HL-60 (cell line): ENCODE measurements at places on chromosomes 5 and 9.

GRCh38 chr9:82091610-82092009 is 103.0 kb downstream of the SPATA31D1 start:
- DNase-seq: no peak

DNA sequence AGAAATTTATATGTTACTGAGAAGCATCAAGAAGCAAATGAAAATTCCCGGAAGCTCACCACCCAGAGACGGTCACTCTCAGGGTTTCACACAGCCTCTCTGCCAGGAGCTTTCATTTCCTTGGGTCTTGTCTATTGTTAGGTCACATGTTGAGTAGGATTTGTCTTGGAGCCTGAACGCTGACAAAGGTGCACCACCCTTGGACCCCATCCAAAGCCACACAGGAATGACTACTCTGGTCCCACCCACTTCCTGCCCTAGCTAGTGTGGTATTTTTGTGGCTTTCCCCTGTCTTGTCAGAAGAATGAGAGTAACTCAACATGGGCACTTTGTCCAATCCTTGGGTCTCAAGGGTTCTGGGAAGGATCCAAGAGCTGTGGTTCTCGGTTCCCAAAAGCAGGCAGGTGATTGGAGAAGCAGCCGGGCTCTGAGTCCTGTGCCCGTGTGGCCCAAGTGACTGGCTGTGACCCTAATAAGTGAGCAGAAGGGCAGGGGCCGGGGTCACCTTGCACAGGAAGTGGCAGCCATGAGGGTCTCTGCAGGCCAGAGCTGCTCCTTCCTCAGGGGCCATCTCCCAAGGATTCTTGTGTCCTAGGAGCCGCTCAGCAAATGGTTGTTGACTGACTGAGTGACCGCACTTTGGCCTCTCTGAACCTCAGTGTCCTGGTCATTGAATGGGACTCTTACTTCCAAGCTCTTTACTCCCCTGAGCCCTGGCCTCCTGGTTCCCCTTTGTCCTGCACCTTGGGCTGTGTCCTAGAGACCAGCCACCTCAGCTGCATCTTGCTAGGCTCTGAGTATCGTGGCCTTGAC is 6.9 kb downstream of the FGD3 start:
- DNase-seq: no peak

DNA sequence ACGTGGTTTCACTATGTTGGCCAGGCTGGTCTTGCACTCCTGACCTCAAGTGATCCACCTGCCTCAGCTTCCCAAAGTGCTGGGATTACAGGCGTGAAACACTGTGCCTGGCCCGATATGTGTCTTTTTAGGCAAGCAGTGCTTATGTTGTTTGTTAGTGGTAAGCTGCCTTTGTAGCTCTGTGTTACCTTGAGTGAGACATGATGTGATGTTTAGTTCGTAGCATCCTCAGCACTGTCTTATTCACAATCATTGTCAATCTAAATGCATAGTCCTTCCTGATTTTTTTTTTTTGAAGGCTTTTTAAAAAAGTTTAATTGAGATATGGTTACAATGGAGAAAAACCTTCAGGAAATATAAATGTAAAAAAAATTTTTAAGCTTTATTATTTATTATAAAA is 45.5 kb downstream of the EXOSC2 start:
- no peak for DNase-seq

GRCh38 chr5:177981296-177982071 is 14.6 kb downstream of the PROP1 start:
- DNase-seq: no peak

DNA sequence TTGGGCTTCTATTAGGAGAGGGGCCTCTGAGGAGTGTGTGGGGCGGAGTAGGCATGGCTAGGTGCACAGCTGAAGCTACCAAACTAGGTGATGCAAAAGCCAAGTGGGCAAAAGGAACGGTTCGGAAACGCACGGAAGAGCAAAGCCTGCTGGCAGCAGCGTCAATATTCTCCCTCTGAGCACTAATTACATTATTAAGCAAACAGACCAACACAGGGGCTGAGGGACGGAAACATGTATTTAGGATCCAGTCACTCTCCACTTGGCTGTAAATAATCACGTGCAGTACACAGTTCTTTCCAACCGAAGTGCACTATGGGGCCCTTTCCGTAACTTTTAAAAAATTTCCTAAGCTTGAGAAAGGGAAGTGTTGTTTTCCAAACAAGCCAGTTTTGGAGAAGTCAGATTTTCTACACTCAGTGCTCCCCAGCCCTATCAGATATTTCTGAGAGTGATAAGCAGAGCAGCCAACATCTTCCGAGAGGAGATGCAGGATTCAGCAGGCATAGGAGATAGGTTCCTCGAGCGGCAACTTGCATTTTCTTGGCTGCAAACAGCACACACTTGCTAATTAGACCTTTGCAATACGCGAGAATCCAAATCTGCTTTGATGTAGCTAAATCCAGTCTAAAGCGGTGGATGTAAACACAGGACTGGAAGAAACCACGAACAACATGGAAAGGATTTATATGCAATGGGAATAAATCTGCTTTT is 217.2 kb upstream of the TBCA start:
- DNase-seq: no peak

DNA sequence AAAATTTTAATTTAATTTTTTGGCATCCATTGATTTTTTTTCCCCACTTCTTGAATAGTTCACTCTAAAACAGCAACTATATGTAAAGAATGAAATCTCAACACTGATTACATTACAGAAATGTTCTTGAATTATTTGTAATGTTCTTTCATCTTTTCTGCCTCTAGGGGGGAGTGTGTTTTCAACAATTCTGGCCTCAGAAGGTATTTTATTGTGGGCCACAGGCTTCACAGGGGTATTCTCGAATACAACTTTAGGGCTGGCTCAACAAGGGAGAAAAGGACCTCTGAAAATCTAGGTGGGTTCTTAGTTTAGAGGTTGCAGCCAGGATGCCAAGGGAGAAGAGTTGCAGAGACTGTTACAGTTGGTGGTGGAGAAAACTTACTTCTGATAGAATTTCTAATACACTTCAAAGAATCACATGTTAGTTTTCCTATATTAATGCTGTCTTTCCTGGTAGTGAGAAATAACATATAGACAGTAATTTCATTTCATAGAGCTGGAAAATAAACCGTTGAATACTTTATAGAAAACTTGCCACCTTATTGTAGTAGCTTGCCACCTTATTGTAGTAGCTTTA is 3.6 kb upstream of the NPR3 start:
- no peak for DNase-seq

DNA sequence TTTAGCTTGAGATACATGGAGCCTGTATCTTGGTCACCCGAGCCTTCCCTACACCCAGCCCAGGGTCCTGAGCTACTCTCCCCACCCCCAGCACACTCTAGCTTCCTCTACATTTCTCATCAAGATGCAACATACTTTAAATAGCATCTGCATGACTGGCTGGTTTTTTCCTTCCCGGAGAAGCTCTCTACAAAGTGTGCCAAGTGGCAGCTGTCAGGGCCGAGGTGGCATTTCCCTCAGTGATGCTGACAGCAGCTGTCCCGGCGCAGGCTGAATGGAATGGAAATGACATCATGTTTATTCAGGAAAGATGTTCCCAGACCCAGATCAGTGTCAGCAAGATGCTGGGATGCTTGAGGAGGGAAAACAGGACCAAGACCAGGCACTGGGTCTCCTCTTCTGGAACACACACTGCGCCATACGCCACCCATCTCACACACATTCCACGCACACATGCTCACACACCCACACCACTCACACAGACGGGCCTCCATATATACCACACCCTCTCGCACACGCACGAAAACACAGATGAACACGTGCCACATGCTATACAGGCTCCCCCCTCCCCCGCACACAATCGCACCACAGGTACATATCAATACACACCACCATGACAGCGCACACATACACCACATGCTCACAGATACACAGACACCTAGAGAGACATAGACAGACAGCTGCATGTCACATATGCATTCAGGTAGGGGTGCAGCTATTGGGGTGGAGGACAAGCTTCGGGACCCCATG is 67.8 kb downstream of the LHX2 start:
- no peak for DNase-seq

GRCh38 chr9:70411121-70411929 is 3.1 kb downstream of the KLF9 start:
- no peak for DNase-seq

GRCh38 chr9:123266655-123267399 is 1.6 kb downstream of the STRBP start:
- DNase-seq: no peak

GRCh38 chr9:70586476-70586875 is 172.0 kb upstream of the KLF9 start:
- DNase-seq: no peak

GRCh38 chr9:94005272-94005901 is 50.2 kb upstream of the BARX1 start:
- DNase-seq: no peak

DNA sequence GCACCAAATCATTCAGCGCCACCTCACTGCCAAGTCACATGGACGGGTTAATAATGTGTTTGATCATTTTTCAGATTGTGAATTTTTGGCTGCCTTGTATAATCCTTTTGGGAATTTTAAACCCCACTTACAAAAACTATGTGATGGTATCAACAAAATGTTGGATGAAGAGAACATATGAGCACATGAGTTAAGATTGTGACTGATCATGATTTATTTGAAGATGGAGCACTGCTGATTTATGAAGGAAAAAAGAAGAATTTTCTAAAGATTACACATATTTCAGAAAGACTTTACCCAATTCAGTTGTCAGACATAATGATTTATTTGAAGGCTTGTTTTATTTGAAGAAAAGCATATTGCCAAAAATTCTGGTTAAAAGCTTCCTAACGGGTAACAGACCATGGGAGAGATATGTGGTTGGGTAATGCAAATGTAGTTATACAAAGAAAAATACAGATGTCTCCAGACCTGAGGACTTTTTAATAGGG is 37.4 kb downstream of the TNFAIP8 start:
- DNase-seq: no peak

DNA sequence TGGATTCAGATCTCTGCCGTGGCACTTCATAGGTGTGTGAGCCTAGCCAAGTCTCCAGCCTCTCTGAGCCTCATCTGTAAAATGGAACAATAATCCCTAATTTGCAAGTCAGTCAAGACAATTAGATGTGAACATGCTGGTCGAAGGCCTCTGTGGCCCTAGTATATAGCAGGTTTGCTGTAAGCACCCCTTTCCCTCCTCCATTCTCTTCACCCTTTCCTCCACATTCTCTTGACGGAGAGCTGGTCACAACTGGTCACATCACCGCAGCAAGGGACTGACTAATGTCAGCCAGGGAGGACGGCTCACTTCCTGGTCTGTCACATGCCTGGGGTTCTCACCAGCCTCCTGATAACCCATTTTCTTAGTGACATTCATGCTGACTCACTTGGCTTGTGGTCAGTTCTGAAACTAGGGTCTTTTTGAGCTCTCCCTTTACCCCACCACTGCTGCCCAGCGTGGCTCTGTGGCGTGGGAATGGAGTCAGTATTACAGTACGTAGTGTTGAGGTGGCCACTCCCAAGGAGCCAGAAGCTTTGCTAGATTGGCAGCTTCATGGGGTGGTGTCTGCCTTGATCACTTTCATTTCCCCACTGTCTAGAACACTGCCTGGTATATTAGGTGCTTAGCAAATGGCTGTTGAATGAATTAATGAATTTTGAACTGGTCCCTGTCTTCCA is 47.8 kb downstream of the ERGIC1 start:
- DNase-seq: no peak

GRCh38 chr9:136578915-136579649 is 33.2 kb upstream of the NOTCH1 start:
- peak; percentile 47 for DNase-seq

- peak; percentile 55 for DNase-seq
Measured at GRCh38 chr9:36728651-36729520, 156.2 kb downstream of the MELK start.

DNA sequence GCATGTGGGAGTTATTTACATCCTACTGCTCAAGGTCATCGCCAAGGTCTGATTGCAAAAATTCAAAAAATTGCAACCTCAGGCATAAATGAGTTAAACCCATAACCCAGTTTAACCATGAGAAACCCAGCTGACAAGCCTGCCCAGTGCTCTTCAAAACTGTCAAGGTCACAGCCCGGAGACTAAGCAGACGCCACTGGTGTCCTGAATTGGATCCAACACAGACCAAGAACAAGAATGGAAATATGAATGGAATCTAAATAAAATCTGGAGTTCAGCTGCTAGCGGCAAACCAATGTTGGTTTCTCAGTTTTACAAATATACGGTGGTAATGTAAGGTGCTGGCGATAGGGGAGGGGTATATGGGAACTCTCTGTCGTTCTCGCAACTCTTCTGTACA is 201.5 kb upstream of the MVB12B start:
- DNase-seq: no peak

GRCh38 chr9:134366223-134367031 is 40.2 kb downstream of the RXRA start:
- peak; percentile 94 for DNase-seq

- DNase-seq: no peak
Measured at GRCh38 chr5:60395712-60396329, 304.1 kb downstream of the DEPDC1B start.

DNA sequence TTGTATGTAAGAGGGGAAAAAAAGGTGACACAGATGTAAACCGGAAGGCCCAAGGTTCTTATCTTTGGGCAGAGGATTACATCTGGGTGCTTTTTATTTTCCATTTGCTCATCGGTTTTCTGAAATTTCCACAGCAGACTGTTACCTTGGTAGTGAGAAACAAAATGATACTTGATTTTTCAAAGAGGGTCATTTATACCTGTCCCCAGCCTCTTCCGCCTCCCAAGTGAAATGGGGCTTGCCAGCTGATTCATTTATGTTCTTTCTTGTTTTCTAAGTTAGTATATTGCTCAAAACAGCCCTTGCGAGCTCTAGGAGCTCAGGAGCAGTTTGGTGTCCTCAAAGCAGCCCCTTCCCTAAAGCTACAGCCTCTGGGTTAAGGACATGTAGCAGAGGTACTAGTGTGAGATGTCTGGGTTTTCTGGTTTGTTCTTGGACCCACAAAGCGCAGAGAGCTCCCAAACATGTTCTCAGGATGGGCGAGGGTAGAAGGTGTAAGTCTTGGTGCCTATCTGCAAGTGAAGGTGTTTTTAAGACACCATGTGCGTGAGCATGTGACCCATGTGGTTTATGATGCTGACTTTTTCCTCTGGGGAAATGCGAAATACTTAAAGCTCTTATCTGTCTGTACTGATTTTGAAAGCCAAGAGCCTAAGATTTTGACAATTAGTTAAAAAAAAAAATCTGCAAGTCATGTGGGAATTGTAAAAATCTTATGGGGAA is 38.3 kb downstream of the DAPK1 start:
- DNase-seq: no peak

DNA sequence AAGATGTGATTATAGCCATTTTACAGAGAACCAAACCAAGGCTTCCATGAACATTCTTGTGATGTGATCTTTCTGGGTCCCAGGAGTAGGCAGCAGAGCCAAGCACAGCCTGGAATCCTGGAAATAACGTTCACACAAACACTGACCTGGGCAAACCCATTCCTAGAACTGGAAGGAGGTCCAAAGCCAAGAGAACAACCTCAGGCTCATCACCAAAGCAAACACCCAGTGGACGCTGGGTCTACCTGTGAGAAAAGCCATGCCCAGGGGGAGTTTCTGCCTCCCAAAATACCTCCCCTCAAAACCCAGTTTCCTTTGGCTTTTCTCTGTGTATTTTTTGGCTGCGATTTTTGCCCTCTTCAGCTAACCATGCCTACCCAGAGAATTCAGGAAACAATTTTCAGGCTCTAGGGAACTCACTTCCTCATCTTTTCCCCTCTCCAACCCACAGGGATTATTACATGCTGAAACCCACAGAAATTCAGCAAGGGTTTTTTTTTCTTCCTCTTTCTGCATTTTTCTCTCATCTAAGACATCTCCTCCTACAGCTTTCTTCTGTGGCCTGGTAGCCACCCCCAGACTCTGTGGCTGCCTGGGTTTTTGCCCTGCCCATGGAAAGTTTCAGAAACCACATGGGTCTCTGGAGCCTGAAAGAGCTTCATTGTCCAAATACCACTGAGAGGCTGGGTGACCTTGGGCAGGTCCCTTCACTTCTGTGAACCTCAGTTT is 75.0 kb downstream of the TNC start:
- DNase-seq: no peak
